ENCODE measurements at places on chromosomes 4 and X.

GRCh38 chr4:39446842-39447573, 11.7 kb downstream of the RPL9 start:
- H3K4me3 ChIP-seq, result peak overlapping the region; percentile 74
- H3K4me1 ChIP-seq, result peaks cover 2% of the 10 kb centered on the region
- no peaks in the 10 kb centered on the region for H3K36me3 ChIP-seq
- DNase-seq, result peak; percentile 47
- peak overlapping the region; percentile 65 for H3K27ac ChIP-seq

- no peaks in the 10 kb centered on the region for H3K27me3 ChIP-seq
- H3K4me1 ChIP-seq, result no peaks in the 10 kb centered on the region
- H3K36me3 ChIP-seq, result no peaks in the 10 kb centered on the region
These were observed 39.8 kb upstream of the LAS1L start for GRCh38 chrX:65574356-65574755.

DNA sequence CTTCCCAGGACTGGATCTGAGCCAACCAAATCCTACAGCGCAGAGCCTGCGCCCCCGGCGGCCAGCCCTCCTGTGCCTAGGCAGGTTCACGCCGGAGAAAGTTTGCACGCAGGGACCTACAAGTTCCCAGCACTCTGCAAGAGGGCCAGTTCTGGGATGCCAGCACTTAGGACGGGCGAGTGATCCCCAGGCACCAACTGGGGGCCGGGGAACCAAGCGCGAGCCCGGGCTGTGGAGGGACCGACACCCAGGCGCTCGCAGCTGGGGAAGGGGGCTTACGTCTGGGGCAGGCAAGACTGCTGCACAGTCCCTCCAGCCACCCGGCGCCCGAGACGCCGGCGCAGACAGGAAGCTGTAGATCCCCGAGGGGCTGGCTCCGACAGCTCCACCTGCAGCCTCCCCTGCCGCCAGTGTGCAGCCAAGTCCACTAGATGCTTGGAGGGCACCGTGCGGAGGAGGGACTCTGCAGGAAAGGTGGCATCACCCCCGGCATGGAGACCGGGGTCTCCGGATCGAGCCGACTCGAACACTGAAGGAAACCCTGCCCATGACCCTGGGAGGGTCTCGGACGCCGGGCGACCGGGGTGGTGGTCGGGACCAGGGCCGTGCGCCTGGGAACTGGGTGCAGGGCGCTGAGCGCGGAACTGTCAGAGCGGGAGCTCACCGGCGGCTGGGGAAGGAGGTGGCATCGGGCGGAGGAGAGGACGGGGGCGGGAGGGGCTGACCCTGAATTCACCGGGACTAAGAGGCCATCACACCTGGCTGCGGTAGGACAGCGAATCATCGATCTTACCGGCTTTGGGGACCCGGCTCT, 566 bp downstream of the CORIN start:
- H3K4me1 ChIP-seq, result peaks cover 15% of the 10 kb centered on the region
- H3K36me3 ChIP-seq, result no peaks in the 10 kb centered on the region
- peak overlapping the region; percentile 91 for H3K4me3 ChIP-seq
- peak; percentile 13 for DNase-seq
- H3K27me3 ChIP-seq, result no peaks in the 10 kb centered on the region

GRCh38 chr4:111854494-111855087, 290.7 kb upstream of the FAM241A start:
- H3K4me3 ChIP-seq, result no peak overlapping the region
- no peak overlapping the region for H3K27ac ChIP-seq
- no peaks in the 10 kb centered on the region for H3K27me3 ChIP-seq
- no peak for DNase-seq

GRCh38 chrX:130665263-130665662, 237.7 kb downstream of the ENOX2 start:
- peaks cover 10% of the 10 kb centered on the region for H3K36me3 ChIP-seq
- no peak overlapping the region for H3K27ac ChIP-seq
- H3K4me1 ChIP-seq, result no peaks in the 10 kb centered on the region
- H3K27me3 ChIP-seq, result no peaks in the 10 kb centered on the region

GRCh38 chrX:39226251-39226650, 425.0 kb downstream of the MID1IP1 start:
- no peak overlapping the region for H3K4me3 ChIP-seq
- H3K36me3 ChIP-seq, result no peaks in the 10 kb centered on the region
- no peak overlapping the region for H3K27ac ChIP-seq
- peaks cover 6% of the 10 kb centered on the region for H3K4me1 ChIP-seq
- DNase-seq, result no peak
- H3K27me3 ChIP-seq, result no peaks in the 10 kb centered on the region

DNA sequence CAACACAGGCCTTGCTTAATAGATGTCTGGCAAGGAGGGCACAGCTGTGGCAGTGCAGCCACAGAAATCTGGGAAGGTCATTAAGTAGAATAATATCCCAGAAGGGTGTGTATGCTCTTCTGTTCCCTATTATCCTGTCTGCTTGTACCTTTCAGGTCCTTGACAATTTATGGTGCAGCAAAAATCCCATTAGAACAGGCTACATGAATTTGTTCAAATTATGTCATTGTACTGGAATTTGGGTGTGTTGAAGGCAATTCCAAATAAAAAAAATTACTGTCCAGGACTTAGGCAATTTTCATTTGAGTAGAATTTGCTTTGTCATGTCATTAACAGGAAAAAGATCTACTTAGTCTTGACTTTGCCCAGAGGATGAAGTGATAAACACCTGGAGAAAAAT, 192.1 kb downstream of the IDS start:
- no peak overlapping the region for H3K27ac ChIP-seq
- H3K36me3 ChIP-seq, result no peaks in the 10 kb centered on the region
- no peak for DNase-seq
- H3K4me3 ChIP-seq, result no peak overlapping the region

GRCh38 chr4:10677796-10678497, 6.6 kb downstream of the CLNK start:
- H3K4me1 ChIP-seq, result peaks cover 3% of the 10 kb centered on the region
- H3K4me3 ChIP-seq, result no peak overlapping the region
- H3K27ac ChIP-seq, result no peak overlapping the region
- no peaks in the 10 kb centered on the region for H3K27me3 ChIP-seq
- H3K36me3 ChIP-seq, result no peaks in the 10 kb centered on the region

- no peak for DNase-seq
- H3K27me3 ChIP-seq, result no peaks in the 10 kb centered on the region
- H3K4me3 ChIP-seq, result no peak overlapping the region
- H3K27ac ChIP-seq, result no peak overlapping the region
- H3K36me3 ChIP-seq, result no peaks in the 10 kb centered on the region
These were observed 332.1 kb upstream of the IGFBP7 start for GRCh38 chr4:57442241-57442640.

- no peaks in the 10 kb centered on the region for H3K4me1 ChIP-seq
- no peaks in the 10 kb centered on the region for H3K36me3 ChIP-seq
- DNase-seq, result no peak
- H3K27ac ChIP-seq, result no peak overlapping the region
These were observed 250.7 kb upstream of the ZFP42 start for GRCh38 chr4:187744911-187745310.

DNA sequence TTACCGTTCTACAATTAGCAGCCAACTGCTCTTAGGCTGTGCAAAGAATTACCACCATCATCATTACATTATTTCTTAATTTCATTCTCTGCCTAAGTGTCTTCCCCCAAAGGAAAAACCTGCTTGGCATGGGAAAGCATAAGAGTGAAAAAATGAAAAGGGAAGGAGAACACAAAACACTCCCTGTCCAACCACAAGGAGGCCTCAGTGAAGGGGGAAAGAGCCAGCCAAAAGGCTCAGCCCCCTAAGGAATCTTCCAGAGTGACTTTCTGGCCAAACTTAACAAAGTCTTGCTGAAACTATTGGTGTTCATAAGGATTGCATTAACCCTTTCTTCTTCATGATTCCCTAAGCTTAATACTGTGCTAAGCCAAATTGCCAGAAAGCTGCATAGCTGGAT, 287.4 kb downstream of the SMARCA1 start:
- no peak overlapping the region for H3K27ac ChIP-seq
- H3K27me3 ChIP-seq, result peaks cover 4% of the 10 kb centered on the region
- no peaks in the 10 kb centered on the region for H3K4me1 ChIP-seq
- no peaks in the 10 kb centered on the region for H3K36me3 ChIP-seq
- H3K4me3 ChIP-seq, result no peak overlapping the region

DNA sequence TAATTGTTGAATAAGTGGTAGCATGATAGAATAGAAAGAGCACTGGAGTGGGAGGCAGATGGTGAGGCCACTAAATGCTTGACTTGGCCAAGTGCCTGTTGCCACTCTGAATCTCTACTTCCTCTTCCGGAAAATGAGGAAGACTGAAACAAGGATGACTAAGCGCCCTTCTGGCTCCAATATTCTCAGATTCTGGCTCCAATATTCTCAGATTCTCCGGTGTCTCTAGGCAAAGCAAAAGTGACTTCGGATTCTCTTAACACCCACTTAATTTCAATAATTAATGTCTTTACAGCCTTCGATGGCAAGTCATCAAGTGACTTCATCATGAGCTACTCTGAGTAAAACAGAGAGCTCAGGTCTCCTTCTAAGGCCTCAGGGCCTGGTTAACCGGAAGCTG, 402.2 kb upstream of the FGF13 start:
- H3K27ac ChIP-seq, result no peak overlapping the region
- H3K4me3 ChIP-seq, result no peak overlapping the region
- no peaks in the 10 kb centered on the region for H3K36me3 ChIP-seq
- DNase-seq, result no peak

DNA sequence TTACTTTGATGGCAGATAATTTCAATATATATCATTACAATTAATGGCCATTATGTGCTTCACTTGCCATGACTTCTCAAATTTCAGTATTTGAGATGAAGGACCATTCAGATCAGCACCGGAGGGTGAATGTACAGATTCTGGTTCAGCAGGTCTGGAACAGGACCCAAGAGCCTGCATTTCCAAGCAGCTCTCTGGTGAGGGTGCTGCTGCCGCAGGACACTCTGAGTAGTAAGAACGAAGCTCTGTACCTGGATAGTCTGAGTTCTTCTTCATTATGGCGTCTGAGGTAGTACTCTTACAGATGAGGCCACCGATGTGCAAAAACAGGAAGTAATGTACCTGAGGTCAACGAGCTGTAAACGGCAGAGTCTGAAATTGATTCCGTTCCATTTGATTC, 228.2 kb downstream of the FBXW7 start:
- H3K4me1 ChIP-seq, result no peaks in the 10 kb centered on the region
- no peak overlapping the region for H3K4me3 ChIP-seq
- peaks cover 5% of the 10 kb centered on the region for H3K27me3 ChIP-seq
- DNase-seq, result no peak
- H3K36me3 ChIP-seq, result no peaks in the 10 kb centered on the region
- no peak overlapping the region for H3K27ac ChIP-seq

Measured in T-helper 17 cell (primary cell).